Suprapubic skin (tissue), 4 donors: ENCODE measurements at places on chromosomes 1 and 21.

- no peak for DNase-seq
Observed at GRCh38 chr1:203002951-203003350, 4.2 kb upstream of the TMEM183A start.

DNA sequence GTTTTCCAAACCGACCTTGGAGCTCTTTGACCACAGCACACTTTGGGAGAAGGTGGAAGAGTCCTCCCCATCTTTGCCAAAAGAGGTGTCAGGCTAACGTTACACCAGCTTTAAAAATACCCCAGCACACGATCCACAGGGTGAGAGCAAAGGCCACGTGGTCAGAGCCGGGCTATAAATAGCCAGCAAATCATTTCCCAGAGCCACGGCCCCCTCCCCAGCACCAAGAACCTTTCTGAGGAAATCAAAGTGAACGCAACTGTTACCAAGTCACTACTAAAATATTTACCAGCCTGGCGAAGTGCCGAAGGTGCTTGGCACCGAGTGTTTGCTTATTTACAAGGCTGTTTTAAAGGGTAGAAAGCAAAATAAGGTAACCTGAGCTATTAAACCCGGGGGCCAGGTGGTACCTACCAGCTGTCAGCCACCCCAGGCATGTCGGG, 72.4 kb downstream of the CASZ1 start:
- DNase-seq: no peak

DNA sequence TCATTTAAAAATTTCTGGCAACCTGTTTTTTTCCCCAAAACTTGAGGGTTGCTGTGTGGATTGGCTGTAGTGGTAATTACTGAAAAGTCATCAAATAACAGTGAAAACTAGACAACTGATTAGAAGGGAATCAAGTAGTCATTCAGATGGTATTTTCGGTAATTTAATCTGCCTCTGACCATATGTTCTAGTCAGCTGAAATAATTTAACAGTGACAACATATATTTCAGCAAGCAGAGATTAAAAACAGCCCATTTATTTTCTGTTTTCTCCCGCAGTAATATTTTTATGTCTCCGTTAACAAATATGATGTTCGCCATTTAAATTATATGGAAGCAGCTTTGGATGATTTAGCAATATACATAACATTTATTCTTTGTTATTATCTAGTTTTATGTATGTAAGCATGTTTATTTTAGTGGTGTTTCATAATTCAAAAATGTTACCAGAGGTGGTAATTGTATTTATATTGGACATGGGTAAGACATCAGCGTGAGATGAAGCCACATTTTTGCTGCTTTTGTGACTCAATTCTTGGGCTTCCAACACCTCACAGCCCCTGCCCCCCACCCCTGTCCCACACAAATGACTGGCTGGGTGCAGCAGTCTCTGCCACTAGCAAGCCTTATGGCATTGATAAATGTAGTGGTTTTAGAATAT, 104.4 kb downstream of the GALNT2 start:
- DNase-seq: no peak

DNA sequence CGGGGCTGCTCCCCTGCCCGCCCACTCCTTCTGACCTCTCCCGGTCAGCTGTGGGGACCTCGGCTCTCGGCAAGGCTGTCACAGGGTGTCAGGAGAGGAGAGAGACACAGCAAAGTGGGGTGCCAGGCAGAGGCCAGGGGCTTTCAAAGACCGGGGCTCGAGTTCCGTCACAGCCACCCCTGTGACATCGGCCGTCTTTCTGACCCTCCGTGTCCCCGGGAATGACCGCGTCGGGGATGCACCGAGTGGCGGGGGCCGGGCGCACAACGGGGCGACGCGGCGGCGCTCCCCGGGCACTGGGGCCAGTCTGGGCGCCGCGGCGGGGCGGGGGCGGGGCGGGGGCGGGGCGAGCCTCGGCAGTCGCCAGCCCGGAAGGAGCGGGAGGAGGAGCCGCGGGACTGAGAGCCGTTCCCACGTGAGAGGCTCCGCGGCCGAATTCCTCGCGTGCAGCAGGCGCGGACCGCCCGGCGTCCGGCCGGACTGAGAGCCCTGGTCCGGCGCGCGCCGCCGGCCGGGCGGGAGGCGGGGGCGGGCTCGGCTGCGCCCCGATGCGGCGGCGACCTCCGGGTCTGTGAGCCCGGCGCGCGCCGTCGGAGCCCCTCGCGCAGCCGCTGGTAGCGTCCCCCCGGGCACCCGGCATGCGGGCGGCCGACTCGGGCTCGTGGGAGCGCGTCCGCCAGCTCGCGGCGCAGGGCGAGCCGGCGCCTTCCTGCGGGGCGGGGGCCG, 229.7 kb upstream of the TMEM51 start:
- no peak for DNase-seq

DNA sequence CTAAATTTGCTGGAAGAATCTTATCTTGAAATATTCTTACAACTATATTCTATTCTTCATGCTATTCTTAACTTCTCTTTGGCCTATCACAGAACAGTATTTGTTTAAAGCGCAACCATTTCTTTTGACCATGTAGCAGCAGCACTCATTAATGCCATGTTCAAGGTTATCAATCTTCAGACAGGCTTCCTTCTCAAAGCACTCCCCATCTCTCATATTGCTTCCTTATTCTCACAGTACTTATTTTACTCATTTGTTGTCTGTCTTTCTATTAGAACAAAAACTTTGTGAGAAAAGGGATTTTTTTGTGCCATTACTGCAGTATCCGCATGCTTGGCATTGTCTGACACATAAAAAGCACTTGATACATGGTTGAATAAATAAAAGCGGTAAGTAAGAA, 89.7 kb downstream of the ATP1B1 start:
- no peak for DNase-seq

- no peak for DNase-seq
Observed at GRCh38 chr1:116372191-116372590, 853 bp upstream of the ATP1A1 start.

DNA sequence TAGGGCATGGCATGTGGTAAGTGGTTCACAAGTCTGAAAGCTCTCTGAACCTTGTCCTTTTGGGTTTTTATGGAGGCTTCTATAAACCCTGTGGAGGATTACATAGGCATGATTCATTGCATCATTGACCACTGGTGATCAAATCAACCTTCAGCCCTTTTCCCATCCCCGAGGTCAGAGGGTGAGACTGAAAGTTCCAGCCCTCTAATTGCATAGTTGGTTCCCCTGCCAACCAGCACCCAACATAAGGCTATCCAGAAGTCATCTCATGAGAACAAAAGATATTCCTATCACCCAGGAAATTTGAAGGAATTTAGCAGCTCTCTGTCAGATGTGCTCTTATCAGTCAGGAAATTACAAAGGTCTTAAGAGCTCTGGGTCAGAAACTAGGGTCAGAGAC, 89.5 kb upstream of the ARTN start:
- no peak for DNase-seq

DNA sequence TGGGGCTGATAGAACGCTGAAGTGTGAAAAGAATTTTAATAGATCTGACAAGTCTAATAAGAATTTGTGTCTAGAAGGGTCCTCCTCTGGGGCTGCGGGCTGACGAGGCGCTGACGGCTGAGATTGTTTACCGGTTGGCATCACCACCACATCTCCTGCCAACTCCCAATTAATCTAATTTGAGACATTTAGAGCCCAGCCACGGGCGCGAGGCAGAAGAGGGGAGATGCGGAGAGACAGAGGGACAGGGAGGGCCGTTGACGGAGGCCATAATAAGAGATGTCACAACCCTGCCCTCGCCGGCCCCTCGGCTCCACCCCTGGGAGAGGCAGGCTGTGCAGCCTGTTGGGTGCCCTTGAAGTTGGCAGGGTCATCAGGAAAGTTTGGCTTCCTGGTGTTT, 109.3 kb downstream of the PAX7 start:
- no peak for DNase-seq

- no peak for DNase-seq
Observed at GRCh38 chr1:27153927-27154358, 982 bp downstream of the SLC9A1 start.

- no peak for DNase-seq
Observed at GRCh38 chr1:219542828-219543518, 69.9 kb downstream of the ZC3H11B start.

DNA sequence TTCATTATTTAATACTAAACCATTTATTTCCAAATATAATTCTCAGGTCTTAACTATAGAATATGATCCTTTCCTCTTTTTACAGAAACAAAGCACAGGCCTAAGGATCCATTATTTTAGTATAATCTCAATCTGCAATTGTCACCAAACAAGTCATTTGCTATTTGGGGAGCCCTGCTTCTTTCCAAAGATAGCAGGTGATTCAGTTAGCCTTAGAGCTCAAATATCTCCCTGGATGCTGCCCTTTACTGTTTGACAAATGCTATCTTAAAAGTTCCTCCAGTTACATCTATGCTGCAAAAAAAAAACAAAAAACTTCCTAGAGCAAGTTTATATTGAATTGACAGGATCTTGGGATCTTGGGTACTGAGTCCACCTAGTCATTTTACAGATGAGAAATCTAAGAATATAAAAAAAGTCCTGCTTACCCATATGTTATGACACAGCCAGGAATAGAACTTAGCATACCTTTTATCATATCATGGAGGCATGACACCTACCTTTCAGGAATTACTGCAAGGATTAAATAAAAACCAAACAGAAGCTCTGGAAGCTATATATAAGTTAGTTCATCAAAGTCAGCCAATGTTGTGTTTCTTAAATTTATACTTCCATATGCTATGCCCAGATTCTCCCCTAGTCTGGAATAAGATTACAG, 9.2 kb downstream of the SERBP1 start:
- DNase-seq: no peak

DNA sequence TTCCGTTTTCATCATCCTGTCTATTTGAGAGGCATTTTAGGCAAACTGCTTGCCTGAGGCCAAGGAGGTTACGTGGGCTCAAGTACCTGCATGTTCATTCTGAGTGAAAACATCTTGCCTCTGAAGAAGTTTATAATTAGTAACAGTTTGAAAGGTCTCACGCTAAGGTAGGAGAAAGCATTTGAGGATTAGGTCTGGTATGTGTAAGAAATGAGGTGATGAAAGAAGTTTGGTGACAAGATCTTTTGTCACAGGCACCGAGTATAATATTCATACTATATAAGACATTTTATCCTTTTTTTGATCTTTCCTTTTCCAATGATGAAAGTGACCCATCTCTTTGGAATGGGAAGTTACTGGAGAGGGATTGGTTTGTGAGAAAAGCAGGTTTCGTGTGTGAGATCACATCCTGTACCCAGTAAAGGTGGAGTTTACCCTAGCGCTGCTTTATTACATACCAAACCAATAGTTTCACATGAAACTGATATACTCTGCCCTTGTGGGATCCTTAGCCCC, 98.7 kb upstream of the PDC start:
- DNase-seq: no peak

DNA sequence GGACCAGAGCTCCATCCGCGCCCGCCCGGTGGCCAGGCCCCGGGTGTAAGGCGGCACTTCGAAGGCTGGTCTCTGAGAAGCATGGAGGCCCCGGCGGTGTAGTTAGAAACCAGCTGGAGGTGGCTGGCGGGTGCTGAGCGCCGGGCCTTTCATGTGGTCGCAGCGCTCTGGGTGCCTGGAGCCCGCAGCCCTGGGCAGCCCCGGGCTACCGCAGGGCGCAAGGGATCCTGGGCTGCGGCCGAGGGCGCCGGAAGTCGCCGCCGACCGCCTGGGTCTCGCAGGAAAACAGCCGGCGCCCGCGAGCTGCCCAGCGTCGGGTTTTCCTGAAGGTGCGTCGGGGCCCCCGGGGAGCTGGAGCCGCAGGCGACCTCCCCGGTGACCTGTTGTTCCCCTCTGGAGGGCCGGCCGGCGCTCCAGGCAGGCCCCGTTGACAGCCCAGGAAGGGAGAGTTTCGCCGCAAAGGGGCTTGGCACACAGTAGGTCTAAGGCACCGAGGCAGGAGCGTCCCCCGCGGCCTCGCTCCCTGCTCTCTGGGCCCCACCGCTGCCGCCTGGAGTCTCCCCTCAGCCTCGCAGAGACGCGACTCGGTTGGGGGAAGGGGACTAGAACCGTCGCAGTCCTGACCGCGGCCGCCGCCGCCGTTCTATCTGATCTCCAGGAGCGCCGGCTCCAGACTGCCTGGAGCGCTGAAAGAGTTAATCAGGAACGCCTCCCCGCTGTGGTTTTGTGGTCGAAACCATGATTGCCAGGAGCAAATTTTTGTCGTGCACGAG, 2.7 kb downstream of the GRHL3 start:
- peak; percentile 83 for DNase-seq

GRCh38 chr1:35847935-35848565, 35.0 kb upstream of the AGO1 start:
- DNase-seq: no peak

DNA sequence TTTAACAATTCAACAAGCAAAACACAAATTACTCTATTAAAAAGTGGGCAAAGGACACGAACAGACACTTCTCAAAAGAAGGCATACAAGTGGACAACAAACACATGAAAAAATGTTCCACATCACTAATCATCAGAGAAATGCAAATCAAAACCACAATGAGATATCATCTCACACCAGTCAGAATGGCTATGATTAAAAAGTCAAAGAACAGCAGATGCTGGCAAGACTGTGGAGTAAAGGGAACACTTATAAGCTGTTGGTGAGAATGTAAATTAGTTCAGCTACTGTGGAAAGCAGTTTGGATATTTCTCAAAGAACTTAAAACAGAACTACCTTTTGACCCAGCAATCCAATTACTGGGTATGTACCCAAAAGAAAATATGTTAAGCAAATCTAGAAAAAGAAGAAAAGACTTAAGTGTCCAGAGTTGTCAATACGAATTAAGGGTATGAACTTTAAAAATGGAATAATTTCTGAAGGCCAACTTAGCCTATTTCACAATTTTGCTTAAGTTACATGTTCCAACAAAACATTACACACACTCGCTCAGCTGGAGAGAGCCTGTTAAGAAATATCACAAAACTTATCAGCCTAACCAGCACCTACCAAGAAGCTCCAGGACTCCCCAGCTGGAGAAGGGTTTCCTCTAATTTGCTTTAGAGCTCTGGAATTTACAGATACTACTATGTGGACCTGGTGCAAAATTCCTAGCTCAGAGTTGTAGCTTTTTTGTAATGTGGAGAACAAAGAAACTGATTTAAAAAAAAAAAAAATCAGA, 232.1 kb downstream of the DUSP10 start:
- DNase-seq: no peak

GRCh38 chr1:119834990-119835389, 23.7 kb upstream of the REG4 start:
- no peak for DNase-seq

DNA sequence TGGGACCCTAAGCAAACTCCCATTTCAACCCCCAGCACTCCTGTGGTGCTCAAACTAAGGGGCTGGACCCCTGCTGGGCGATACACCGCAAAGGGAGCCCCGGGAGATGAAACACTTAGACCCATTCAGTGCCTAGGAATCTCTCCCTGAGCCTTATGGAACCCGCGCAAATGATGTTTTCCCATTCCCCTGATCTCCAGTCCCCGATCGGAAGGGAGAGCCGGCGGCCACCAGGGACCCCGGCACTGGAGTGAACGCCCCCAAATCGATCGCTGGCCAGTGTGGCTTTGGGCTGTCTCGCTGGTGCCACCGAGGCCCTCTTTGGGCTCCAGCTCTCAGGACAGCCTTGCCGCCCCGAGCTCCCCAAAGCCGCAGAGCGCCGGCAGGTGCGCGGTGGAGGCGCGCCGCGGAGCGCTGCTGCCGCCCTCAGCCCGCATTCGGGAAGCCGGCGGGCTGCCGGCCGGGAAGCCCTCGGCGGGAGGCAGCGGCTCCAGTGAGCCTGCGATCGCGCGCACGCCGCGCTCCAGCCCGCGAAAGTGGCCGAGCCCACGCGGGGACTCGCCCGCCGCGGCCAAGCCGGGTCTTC, 1.1 kb downstream of the PLXNA2 start:
- DNase-seq: peak; percentile 57

GRCh38 chr1:205917466-205918238, 25.6 kb downstream of the SLC26A9 start:
- no peak for DNase-seq
